ENCODE measurements at places on chromosomes 1 and 21. TPM values are rescaled to one million over a fixed set of nuclear protein-coding genes. Genes with fewer than 3 reads are reported as not detected.

The CLCNKA gene
- not detected for total RNA-seq

GRCh38 chr1:206967096-206967849 lies 3.0 kb downstream of the FCAMR start:
- no peak for DNase-seq

The SLC41A1 gene
- total RNA-seq = 4.7 TPM

The FGR gene
- total RNA-seq = 10.0 TPM

DNA sequence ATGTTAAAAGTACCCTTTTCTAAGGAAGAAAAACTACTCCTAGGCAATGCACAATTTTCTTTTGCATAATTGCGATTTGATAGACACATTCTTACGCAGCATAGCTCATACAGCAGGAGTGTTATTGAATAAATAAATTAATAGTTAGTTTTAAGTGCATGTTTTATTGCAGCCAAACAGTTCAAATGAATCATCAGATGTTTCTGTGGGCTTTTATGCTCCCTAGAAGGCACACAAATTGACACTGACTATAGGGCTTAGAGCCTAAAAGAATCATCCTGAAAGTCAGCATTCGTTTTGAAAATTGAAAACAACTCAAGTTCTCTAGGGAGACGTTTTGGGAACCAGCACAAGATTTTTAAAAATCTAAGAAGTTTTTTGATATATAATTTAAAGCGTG lies 411.9 kb downstream of the HLX start:
- DNase-seq = no peak

GRCh38 chr1:204791453-204792353 lies 79.0 kb upstream of the NFASC start:
- peak; percentile 75 for DNase-seq

GRCh38 chr1:111195002-111195684 lies 5.3 kb downstream of the DENND2D start:
- no peak for DNase-seq

Measured in right lobe of liver (tissue), 6 donors.